G401 (cell line): ENCODE measurements at places on chromosomes 16 and 17.

DNA sequence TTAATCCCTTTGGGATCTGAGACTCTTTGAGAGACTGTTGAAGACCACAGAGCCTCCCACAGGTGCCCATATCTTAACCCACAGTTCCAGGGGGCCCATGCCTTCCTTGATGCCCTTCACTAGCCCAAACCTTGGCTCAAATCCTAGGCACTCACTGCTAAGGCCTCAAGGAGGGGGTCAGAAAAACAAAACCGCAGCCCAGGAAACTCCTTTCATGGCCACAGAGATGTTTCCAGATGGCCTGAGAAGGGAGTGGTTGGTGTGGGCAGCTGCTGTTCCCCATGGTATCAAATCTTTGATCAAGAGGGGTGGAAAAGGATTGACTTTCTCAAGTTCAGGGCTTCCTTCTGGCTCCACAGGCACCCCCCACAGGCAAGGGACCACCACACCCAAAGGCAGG is 44.7 kb downstream of the CDH1 start:
- no peak for DNase-seq

- no peak for DNase-seq
Observed at GRCh38 chr17:70278844-70279462, 109.6 kb downstream of the KCNJ2 start.

DNA sequence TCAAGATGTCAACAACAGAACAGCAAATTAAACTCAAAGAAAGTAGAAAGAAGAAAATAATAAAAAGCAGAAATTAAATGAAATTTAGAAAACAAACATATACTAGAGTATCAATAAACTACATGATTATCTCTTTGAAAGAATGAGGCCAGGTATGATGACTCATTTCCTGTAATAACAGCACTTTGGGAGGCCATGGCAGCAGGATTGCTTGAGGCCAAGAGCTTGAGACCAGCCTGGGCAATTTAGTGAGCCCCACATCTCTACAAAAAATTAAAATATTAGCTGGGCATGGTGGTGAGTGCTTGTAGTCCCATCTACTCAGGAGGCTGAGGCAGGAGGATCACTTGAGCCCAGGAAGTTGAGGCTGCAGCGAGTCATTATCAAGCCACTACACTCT is 232.5 kb downstream of the RAB11FIP4 start:
- DNase-seq, result no peak

DNA sequence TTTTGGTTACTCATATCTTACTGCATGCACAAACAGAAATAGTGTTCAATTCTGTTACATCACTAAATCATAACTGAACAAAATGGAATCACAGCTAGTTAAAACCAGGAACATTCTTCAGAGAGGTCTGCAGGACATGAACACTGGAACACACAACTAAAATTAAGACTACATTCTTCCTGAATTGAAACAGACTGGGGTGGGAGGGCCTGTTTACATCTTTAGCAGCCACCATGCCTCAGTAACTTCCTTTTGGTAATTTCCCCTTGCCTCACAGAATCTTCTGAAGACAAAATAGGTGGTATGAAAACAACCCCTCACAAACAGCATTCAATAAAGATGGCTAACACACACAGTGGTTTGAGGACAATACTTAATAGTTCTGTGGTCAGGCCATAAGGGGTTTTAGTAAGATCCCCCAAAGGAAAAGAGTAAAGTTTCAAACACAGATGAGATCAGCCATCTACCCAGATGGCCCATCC is 6.5 kb downstream of the MARF1 start:
- no peak for DNase-seq

DNA sequence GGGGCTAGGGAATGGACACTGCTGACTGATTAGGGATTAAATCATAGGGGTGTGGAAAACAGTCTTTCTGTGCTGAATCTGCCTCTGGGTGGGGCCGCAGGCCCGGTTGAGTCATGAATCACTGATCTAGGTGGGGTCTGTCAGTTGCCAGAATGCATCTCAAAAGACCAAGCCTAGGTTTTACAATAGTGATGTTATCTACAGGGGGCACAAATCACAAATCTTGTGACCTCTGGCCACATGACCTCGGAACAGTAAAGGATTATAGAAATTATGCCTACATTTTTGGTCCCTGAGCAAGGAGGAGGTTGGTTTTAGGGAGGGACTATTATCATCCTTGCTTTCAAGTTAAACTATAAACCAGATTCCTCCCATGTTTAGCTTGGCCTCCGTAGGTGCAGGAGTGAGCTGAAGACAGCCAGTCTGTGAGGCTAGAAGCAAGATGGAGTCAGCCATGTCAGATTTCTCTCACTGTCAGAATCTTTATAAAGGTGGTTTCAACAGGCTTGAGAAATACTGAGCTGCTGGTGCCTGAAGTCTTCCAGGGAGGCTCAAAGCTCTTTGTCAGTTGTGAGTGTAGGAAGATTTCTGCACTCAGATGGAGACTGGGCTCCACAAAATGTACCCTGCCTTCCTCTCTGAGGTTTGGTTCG is 12.9 kb downstream of the GNGT2 start:
- no peak for DNase-seq

GRCh38 chr16:67975321-67976105 is 4.8 kb downstream of the DPEP3 start:
- no peak for DNase-seq

- DNase-seq, result no peak
Observed at GRCh38 chr17:49459401-49459984, 35.6 kb upstream of the NGFR start.

GRCh38 chr16:85232369-85233142 is 120.3 kb upstream of the CIBAR2 start:
- DNase-seq, result no peak

GRCh38 chr16:75572864-75573542 is 6.8 kb downstream of the GABARAPL2 start:
- no peak for DNase-seq

GRCh38 chr17:82175951-82176350 is 36.7 kb downstream of the CCDC57 start:
- no peak for DNase-seq

- peak; percentile 91 for DNase-seq
Observed at GRCh38 chr17:20908313-20909267, 134.2 kb downstream of the USP22 start.

DNA sequence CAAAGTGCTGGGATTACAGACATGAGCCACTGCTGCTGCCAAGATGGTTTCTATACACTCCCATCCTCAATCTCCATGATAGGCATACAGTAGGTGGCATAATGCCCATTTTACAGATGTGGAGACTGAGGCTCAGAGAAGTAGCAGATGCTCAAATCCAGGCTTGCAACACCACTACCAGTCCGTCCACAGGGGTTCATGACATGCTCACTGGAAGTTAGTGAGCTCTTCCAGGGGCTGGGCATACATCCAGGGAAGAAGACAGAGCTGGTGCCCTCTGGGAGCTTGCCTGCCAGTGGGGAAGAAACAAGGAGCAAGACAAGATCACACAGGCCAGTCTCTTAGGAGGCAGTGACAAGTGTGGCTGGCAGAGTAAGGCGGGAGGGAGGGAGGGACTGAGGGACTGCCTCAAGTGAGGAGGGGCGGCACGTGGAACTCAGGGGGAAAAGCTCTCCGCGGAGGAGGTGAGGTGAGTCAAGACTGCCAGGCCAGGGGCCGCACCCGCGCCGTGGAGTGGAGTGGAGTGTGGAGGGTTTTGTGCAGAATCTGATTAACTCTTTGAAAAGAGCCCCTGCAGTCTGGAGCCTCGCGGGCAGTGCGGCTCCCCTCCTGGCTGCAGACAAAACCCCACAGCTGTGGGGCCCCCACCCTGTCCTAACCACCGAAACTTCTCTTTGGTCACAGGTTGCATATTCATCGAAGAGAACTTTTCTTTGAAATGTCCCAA is 27.9 kb downstream of the SREBF1 start:
- DNase-seq, result no peak

- DNase-seq, result no peak
Observed at GRCh38 chr17:77615703-77616253, 342.7 kb upstream of the TNRC6C start.

- no peak for DNase-seq
Observed at GRCh38 chr16:74035816-74036215, 260.8 kb upstream of the PSMD7 start.

GRCh38 chr17:19242323-19242722 is 5.2 kb downstream of the EPN2 start:
- no peak for DNase-seq

- DNase-seq, result no peak
Observed at GRCh38 chr16:53714205-53715022, 10.5 kb downstream of the FTO start.

DNA sequence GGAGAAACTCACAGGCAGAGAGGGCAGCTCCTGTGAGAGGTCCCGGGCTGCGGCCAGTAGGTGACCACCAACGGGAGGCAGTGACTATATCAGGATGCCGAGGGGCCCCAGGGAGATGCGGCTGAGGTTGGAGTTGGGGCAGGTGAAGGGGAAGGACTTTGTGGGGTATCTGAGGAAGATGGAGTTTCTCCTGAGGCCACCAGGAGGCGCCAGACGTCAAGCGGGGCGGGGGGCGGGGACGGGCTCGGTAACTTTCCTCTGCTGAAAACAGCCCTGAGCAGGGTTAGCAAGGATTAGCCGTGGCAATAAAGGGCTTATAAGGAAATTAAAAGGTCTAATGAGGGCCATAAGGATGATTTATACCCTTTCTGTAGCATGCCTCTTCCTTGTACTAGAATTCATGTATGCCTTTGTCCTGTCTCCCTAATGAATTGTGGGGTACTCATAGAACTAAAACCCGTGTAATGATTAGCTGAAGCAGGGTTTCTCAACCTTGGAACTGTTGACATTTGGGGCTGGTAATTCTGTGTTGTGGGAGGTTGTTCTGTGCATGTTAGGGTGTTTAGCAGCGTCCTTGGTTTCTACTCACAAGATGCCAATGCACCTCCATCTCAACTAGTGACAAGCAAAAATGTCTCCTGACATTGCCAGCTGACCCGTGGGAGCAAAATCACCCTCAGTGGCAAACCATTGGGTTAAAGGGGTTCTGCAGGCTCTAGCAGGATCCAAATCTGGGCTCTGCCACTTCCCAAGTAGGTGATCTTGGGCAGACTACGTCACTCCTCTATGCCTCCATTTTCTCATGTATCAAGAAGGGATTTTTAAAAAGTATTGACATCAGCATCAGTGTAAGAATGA is 74.8 kb upstream of the GRIN2A start:
- peak; percentile 20 for DNase-seq

DNA sequence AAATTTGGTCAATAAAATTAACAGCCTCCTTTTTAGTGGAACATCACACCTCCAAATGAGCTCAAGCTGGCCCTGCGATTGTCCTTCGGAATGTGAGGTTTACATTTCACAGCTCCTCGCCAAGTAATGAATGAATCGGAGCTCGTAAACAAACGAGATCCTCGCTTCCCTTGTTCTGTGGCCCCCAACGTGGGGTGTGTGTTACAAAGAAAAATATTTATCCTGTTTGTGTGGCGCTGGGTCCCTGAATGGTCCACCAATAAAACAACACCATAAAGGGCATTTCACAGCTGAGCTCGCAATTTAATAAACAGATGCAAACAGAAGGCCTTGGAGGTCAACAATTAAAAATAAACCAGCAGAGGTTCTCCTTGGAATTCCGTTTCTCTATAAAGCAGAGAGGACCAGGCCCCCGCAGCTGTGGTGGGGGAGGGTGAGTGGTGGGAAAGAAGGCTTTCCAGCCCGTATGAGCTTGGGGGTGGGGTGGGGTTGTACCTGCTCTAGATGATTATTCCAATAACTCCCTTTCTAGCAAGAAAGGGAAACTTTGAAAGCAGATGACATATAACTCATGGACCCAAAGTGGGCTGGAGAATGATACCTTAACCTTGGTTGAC is 393.9 kb upstream of the SALL1 start:
- DNase-seq, result no peak

- DNase-seq, result no peak
Observed at GRCh38 chr17:77488531-77489238, 347.9 kb downstream of the SEC14L1 start.

GRCh38 chr16:11610121-11610505 is 23.4 kb upstream of the LITAF start:
- DNase-seq, result no peak

GRCh38 chr17:49407086-49407485 is 7.6 kb downstream of the PHB1 start:
- DNase-seq, result no peak

GRCh38 chr17:62823111-62823893 is 15.2 kb upstream of the MARCHF10 start:
- DNase-seq, result no peak

- DNase-seq, result peak; percentile 58
Observed at GRCh38 chr17:81391936-81392908, 3.0 kb upstream of the BAHCC1 start.

DNA sequence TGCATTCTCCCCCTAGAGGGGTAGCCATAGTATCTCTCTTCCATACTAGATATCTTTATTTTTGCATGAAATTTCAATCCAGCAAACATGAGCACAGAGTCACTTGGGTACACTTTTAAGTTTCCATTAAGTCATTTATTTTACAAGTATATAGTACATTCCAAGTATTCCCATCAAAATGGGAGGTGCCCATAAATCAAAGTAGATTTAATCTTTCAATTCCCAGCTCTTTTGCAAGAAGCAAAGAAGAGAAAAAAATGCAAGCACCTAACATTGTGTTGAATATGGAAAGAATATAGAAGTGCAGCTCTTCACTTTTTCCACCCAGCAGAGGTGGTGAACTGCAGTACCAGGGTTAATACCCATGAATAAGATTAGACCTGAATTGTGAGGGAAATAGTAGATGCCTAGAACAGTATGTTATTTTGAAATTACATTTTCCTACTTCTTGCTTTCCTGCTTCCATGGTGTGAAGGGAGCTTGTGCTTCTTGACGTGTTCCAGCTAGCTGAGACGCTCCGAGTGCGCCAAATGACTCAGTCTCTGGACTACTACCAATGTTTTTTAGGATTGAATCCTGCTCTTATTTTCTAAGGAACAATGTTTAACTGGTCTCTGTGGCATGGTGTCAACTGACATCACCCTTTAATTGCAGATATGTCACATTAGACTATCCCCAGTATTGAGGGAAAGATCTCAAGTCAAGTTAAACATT is 151.1 kb upstream of the MAF start:
- no peak for DNase-seq

- DNase-seq, result no peak
Observed at GRCh38 chr16:76444832-76445231, 167.6 kb downstream of the CNTNAP4 start.

- no peak for DNase-seq
Observed at GRCh38 chr17:57365420-57365819, 109.1 kb downstream of the MSI2 start.

DNA sequence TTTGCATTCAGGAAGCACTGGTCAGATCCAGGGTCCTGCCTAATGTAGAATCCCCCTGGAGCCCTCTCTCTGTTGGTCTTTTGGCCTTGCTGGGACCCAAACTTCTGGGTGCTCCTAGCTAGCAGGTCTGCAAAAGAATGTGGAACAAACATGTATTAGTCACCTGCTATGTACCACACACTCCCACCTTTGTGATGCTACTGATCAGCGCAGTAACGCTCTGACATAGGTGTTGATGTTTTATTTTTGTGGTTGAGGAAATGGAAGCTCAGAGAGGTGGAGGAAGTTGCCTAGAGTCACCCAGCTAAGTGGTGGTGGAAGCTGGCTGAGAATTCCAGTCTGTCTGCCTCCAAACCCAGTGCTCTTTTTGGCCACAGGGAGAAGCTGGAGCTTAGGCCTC is 35.8 kb upstream of the LGALS9 start:
- no peak for DNase-seq
